ENCODE measurements at places on chromosomes 1 and 21. TPM values are rescaled to one million over a fixed set of nuclear protein-coding genes. Genes with fewer than 3 reads are reported as not detected.

Gene SPRR2A
- not detected for total RNA-seq

Gene DSCAM
- not detected for total RNA-seq

Gene CTBS
- 17.0 TPM for total RNA-seq

Gene SPRR2G
- not detected for total RNA-seq

Gene RGSL1
- total RNA-seq, result not detected

Gene EDARADD
- 3.1 TPM for total RNA-seq

Gene KCNE1
- 0.33 TPM for total RNA-seq

Gene CLCA4
- total RNA-seq, result not detected

Gene ESPN
- total RNA-seq, result 2.6 TPM

Gene SLAMF9
- total RNA-seq, result not detected

Gene NCMAP
- 0.23 TPM for total RNA-seq

Gene ADGRL2
- not detected for total RNA-seq

Gene OLIG2
- total RNA-seq, result not detected

Gene C1orf159
- 23.0 TPM for total RNA-seq

Gene PTGER3
- total RNA-seq, result 0.71 TPM

Gene KRTAP11-1
- total RNA-seq, result not detected

Gene CLDN8
- total RNA-seq, result not detected

Gene C8A
- total RNA-seq, result not detected

Gene KCNC4
- total RNA-seq, result 9.0 TPM

Gene NOTCH2
- total RNA-seq, result 89.2 TPM

Gene CRABP2
- total RNA-seq, result 0.68 TPM

Gene PCSK9
- not detected for total RNA-seq

Gene ADCY10
- 0.42 TPM for total RNA-seq

Gene LCE1C
- total RNA-seq, result not detected

Gene C4BPA
- not detected for total RNA-seq

Gene DISP3
- total RNA-seq, result 0.44 TPM

Gene LAMC2
- not detected for total RNA-seq

Gene PUSL1
- 22.4 TPM for total RNA-seq

Gene AXDND1
- 0.64 TPM for total RNA-seq

Gene LRRC38
- not detected for total RNA-seq

Gene CCDC24
- 1.3 TPM for total RNA-seq

Gene LCE2D
- total RNA-seq, result not detected

Gene EPB41
- total RNA-seq, result 170 TPM

All from activated naive CD8-positive, alpha-beta T cell treated with anti-CD3 and anti-CD28 coated beads, Interleukin-2, amount 10 ng/mL, durations not matched to agents 7 days and 5 days (primary cell).